ENCODE measurements at places on chromosomes 2 and 18.
A peak's percentile ranks its signal among the peaks of the same experiment; 100 is the strongest.

- DNase-seq: no peak
Measured at GRCh38 chr2:173223871-173224270, 130.8 kb upstream of the CDCA7 start.

- DNase-seq: no peak
Measured at GRCh38 chr18:37553633-37554398, 11.8 kb downstream of the CELF4 start.

GRCh38 chr2:10877651-10878111, 34.1 kb upstream of the KCNF1 start:
- peak; percentile 85 for DNase-seq

- no peak for DNase-seq
Measured at GRCh38 chr2:234680688-234681619, 184.1 kb upstream of the ARL4C start.

- DNase-seq: no peak
Measured at GRCh38 chr18:8176554-8176953, 432.7 kb upstream of the RAB12 start.

DNA sequence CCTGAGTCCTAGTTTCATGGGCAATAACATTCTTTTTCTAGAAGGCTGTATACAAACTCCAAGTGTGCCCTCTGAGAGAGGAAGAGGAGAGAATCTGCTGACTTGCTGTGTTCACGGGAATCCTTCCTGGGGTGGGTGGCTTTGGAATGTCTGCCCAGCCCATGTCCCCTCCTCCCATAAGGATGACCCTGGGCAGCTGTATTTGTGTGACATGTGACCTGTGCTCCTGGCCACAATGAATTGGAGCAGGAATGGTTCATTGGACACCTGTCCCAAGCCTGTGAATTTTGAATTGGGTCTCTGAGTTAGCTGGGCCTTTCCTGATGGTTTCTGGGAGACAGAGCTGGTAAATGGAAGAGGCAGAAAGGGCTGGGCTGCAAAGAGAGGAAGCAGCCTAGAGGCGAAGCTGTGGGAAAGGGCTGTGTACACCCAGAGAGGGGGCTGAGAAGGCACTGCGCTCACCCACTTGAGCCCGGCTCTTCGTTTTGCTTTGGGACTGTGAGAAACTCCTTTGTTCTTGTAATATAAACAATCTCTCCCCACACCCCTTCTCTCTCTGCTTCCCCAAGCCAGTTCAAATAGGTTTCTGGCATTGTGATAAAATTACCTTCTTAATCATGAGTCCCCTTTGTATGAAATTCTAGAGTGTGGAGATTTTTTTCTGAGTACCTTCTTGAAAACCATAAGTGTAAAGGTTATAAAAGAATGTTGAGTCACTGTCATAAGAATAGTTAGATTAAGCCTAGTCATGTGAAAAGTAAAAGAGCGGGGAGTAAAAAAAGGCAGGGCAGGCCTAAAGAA, 49.8 kb downstream of the SLC4A5 start:
- DNase-seq: no peak

DNA sequence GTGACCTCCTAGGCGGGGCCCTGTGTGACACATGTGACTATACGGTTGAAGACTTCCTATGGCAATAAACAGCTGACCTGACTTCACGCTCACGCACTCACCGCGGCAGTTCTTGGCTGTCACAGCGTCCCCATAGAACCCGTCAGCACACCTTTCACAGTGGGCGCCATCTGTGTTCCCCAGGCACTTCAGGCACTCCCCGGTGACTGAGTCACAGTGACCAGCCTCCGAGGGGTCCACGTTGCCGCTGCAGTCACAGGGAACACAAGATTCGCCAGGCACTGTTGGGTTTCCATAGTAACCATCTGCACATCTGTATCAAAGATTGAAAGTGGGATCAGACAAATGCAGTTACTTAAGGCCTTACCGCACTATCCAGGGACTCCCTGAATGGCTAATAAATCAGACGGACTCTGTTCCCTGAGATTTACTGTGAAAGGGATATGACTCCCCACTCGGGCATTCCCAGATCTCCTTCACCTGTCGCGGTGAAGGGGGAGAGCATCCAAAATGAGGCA, 94.5 kb downstream of the LAMA1 start:
- no peak for DNase-seq
